NCI-H748 treated with DMSO at 0.1 percent for 48 hours (cell line): ENCODE measurements at places on chromosomes 7 and 10.

DNA sequence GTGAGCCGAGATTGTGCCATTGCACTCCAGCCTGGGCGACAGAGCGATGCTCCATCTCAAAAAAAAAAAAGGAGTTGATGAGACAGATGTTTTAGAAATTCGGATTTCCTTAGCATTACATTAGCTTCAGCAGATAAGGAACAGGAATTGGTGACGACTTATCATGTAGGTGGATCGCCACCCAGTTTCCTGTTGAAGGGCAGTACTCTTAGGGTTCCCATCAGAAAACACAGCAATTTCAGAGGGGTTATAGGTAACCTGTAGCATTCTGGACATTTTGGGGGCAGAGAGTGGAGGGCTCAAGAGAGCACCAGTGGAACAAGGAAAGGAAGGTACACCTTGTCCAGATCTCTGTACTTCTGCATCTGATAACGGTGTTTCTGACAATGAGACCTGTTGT lies 146.4 kb upstream of the NOBOX start:
- no peak for DNase-seq

DNA sequence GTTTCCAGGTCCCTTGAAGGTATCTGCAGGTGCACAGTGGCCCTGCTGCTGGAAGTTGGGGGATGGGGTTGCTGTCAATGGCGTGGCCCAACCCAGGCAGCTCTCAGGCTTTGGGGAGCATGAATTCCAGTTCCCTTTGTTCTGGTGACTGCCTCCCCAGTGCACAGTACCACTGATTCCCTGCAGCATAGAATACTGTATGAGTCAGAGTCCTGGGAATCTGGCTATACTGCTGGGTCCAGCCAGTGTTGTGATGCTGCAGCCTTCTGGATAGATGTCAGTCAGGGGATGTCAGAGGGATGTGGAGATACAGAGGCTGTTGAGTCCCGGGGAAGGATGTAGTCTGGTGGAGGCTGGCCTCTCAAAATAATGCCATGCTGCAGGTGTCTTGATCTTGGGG lies 99.3 kb downstream of the LANCL2 start:
- no peak for DNase-seq

- no peak for DNase-seq
Observed at GRCh38 chr7:41142904-41143473, 559.9 kb downstream of the INHBA start.

GRCh38 chr10:51270936-51271530 lies 196.7 kb downstream of the PRKG1 start:
- DNase-seq: no peak

- no peak for DNase-seq
Observed at GRCh38 chr10:92657024-92657423, 32.7 kb upstream of the HHEX start.

GRCh38 chr7:151900591-151900985 lies 23.7 kb upstream of the PRKAG2 start:
- no peak for DNase-seq

DNA sequence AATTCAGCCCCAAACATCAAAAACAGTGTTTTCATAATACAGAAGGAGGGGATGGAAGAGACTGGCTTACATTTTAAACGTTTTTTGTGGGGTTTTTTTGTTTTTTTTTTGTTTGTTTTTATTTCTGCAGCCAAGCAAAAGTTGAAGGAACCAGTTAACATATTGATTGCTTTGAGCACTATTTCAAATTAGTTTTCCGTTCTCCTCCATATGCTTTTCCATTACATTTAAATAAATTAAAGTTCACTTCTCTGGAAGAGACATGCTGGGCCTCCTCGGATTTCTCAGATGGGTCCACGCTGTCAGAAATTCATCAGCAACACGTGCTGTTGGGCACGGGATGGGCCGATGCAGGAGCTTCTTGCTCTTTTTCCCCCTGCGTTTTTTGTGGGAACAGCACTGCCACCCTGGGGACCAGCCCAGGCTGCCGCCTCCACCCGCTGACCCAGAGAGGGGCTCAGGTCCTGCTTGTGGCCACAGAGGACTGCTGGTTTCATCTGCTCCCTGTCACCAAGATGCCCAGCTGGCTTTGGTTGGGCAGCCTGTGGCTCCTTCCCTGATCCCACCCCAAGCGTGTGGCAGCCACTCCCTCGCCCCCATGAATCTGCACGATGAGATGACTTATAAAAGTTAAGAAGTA lies 67.7 kb upstream of the CHST15 start:
- no peak for DNase-seq

DNA sequence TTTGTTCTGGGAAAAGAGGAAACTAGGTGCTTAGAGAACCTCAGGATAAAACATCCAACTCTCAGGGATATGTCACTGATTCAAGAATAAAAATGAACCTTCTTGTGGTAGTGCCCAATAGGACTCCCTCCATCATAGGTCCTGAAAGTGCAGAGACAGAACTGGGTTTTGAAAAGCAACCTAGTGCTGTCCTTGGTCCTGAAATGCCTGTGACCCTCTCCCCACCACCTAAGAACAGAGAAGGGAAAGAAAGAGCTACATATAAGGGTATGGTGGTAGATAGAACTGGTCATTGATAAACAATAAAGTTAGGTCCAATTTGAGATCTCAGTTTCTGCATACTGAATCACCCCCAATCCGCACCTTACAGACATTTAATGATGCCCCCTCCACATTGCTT lies 953.3 kb downstream of the XPNPEP1 start:
- DNase-seq: no peak

DNA sequence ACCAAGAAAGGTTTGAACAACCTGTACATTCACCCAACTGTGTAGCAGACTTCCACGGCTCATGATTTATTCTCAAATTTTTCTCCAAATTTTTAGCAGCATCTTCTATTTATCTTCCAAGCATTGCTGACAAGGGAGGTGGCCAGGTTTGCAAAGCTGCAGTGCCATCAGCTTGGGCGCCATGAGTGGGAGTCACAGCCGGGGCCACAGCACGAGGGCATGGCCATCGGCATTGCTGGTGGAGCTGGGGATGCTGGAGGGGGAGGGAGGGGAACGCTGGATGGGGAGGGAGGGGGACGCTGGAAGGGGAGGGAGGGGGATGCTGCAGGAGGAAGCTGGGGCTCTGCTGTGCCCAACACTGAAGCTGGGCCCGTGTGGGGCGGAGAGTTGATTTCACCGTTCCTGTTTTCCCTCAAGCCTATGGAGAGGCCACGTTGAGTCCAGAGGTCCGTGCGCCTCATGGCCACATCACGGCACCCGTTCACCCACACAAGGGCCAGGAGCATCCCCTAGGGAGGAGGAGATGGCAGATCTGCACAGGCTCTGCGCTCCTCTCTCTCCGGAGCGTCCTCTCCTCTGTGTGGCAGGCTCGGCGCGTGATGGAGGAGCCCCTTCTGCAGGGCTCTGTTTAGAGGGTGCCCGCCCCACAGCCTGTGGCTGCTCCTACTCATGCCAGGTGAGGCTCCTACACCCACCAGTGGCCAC lies 520.2 kb downstream of the DNAJB6 start:
- DNase-seq: no peak

DNA sequence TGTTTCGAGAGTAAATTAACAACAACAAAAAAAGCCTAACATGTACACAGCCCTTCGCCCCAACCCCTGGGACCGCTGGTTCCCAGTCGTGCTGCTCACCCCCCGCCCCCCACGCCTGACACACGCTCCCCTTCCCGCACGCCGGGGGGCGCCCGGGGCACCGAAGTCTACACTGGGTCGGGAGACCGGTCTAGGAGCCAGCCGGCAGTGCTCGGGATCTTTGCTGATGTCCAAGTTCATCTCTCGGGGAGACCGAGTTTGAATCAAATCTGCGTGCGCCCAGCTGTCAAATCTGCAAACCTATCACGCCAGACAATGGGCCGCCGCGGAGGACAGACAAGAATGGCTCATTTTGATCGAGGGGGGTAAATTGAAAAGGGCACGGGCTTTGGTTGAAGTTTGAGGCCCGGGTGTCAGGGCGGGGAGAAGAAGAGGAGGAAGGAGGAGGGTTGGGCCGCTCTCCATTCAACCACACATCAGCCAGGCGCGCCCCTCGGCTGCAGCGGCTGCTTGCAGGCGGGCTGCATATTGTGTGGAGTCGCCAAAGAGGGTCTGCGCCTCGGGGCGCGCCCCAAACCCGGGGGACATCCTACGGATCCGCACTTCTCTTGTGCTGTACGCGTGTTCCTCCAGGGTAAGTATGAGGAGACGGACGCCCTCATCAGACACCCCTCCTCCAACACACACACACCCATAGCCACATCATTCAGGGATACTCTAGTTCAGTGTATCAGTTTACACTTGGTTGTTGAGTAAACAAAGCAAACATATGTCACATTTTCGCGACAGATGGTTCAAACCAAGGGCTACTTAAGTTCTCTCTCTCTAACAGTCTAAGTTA lies 1.3 kb upstream of the GFRA1 start:
- no peak for DNase-seq

DNA sequence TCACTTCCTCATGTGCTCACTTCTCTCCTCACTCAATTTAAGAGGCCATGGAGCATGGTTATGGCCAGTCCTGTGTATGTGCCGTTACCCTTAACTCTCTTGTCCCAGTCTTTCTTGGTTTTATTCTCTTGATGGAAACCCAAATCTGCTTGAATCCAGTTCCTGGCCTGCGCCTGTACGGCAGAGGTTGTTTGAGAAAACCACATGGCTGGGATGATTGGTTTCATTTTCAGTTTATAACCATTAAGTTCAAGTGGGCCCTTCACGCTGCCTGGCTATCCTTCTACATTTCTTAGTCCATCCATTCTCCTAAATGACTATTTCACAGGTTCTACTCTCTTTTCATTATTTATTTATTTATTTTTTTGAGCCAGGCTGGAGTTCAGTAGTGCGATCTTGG lies 1.6 kb upstream of the ZNF239 start:
- no peak for DNase-seq

DNA sequence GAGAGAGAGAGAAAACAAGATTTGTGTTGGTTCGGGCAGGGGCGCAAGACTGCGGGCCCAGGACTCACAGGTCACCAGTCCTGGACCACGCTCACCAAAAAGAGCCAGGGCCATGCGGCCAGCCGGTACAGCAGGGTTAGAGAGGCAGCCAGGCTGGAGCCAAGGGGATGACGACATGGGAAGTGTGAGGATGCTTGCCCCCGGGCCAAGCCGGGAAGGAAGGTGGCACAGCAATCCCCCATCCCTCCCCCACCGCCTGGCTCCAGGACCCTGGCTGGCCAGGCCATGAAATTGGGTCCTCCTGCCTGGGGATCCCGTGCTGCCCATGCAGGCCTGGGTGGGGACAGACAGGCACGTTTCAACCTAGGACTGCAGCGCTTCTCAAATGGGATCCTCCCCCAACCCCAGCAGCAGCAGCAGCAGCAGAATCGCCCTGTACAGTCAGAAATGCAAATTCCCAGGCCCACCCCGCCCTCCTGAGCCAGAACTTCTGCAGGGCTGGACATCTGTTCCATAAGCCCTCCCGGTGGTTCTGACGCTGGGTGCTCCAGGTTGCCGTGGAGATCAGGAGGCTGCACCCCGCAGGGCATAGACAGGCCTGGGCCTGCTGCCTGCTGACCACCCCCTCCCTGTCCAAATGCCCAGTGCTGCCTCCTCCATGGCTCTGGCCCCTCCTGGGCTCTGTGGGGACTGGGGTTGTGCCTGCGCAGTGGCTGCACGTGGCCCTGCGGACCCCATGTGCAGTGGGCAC lies 35.0 kb downstream of the YKT6 start:
- no peak for DNase-seq

GRCh38 chr10:86644152-86644793 lies 10.1 kb upstream of the OPN4 start:
- no peak for DNase-seq

DNA sequence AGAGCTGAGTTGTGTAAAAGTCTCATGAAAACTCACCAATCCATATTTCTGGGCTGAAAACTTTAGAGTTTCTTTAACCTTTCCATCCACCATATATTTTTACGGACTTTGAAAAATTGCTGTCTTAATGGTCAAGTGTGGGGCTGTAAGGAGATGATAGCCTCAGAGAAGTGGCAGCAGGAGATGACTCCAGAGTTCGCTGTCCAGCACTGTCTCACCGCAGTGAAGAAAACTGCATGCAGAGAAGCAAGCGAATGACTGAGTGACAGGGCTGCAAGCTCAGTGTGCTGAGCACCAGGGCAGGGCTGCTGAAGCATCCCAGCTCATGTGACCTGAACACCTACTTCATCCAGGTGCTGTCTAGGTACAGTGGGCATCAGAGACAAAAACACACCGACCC lies 564.5 kb downstream of the ACTR3B start:
- DNase-seq: no peak

- DNase-seq: no peak
Observed at GRCh38 chr10:34719746-34720145, 95.3 kb downstream of the PARD3 start.

DNA sequence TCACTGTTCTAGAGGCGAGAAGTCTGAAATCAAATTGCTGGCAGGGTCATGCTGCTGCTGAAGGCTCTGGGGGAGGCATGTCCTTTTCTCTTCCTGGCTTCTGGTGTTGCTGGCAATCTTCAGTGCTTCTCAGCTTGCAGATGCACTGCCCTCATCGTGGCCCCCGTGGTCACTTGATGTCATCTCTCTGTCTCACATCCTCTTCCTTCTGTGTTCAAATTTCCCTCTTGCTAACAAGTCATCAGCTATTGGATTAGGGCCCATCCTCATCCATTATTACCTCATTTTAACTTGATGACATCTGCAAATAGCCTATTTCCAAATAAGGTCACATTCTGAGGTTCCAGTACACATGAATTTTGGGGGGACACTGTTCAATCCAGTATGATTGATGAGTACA lies 36.6 kb upstream of the SRGN start:
- DNase-seq: no peak

GRCh38 chr7:153524070-153524601 lies 528.1 kb upstream of the DPP6 start:
- DNase-seq: no peak

GRCh38 chr7:39650676-39651075 lies 27.3 kb downstream of the RALA start:
- no peak for DNase-seq

DNA sequence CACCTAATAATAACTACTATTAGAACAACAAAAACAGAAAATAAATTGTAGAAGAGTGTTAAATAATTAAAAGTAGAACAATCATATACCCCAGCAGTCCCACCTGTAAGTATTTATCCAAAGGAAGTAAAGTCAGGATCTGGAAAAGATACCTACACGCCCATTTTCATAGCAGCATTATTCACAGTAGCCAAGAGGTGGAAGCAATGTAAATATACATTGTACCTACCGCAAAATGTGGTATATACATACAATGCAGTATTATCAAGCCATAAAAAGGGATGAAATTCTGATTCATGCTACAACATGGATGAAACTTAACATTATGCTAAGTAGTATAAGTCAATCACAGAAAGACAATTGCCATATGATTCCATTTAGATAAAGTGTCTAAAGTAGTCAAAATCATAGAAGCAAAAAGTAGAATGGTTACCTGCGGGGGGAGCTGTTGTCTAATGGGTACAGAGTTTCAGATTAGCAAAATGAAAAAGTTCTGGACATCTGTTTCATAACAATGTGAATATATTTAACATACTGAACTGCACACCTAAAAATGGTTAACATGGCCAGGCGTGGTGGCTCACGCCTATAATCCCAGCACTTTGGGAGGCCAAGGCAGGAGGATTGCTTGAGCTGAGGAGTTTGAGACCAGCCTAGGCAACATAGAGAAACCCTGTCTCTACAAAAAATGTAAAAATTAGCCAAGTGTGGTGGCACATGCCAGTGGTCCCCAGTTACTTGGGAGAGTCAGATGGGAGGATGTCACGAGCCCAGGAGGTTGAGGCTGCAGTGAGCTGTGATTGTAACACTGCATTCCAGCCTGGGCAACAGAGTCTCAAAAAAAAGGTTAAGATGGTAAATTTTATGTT lies 6.0 kb upstream of the TMED4 start:
- DNase-seq: peak; percentile 24
